Activated naive CD8-positive, alpha-beta T cell treated with anti-CD3 and anti-CD28 coated beads for 36 hours (primary cell): ENCODE measurements at places on chromosomes 16 and 17. TPM values are rescaled to one million over a fixed set of nuclear protein-coding genes. Genes with fewer than 3 reads are reported as not detected.
A peak's percentile ranks its signal among the peaks of the same experiment; 100 is the strongest.

DNA sequence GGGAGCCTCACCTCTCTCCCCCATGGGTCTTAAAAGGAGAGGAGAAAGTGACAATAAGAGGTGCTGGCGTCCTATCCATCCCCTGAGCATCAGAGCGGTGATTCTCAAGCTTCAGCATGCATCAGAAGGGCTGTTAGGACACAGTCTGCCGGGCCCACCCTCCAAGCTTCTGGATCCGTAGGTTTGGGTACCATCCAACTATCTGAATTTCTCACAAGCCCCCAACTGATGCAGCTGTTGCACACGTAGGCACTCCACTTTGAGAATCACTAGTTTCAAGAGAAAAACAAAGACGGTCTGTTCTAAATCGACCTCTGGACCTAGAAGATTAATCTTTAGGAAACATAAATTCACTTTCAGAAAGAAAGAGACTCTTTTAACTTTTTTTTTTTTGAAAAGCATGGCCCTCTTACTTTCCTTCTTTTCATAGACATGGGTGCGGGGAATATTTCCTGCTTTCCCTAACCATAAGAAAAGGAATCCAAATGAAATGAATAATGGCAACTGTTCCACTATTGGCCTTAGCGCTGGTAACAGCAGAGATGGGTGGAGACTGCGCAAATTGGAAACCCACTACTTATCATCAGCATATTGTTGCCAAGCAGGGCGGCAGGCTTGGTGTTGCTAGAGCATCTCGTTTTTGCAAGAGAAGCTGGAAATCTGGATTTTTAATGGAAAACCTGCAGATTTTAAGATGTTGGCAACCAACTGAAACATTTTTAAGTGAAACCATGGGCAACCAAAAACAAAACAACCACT lies 144.4 kb downstream of the GAS7 start:
- DNase-seq = no peak

- no peak for DNase-seq
These were observed 1396.2 kb downstream of the CDH8 start for GRCh38 chr16:60640038-60640437.

GRCh38 chr16:82088483-82088882 lies 53.4 kb downstream of the HSD17B2 start:
- no peak for DNase-seq

Gene MYADML2
- not detected for total RNA-seq

DNA sequence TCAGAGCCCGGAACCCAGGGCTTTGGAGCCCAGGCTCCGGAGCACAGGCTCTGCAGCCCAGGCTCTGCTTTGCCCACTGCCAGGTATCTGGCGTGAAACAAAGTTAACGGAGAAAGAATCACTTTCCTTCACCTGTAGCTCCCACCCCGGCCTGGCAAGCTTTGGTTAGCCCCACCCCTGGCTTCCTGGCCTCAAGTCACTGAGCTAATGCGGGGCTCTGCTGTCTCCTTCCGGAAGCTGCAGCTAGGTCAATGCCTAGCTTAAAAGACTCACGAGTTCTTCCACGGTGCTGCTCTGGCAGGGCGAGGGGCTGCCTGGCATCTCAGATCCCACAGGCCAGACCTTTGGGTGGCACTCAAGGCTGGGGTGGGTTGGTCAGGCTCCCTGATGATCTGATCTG lies 21.1 kb upstream of the SPPL2C start:
- DNase-seq = no peak

Gene RAB11FIP4
- total RNA-seq = 18.7 TPM

Gene MLKL
- 23.6 TPM for total RNA-seq

DNA sequence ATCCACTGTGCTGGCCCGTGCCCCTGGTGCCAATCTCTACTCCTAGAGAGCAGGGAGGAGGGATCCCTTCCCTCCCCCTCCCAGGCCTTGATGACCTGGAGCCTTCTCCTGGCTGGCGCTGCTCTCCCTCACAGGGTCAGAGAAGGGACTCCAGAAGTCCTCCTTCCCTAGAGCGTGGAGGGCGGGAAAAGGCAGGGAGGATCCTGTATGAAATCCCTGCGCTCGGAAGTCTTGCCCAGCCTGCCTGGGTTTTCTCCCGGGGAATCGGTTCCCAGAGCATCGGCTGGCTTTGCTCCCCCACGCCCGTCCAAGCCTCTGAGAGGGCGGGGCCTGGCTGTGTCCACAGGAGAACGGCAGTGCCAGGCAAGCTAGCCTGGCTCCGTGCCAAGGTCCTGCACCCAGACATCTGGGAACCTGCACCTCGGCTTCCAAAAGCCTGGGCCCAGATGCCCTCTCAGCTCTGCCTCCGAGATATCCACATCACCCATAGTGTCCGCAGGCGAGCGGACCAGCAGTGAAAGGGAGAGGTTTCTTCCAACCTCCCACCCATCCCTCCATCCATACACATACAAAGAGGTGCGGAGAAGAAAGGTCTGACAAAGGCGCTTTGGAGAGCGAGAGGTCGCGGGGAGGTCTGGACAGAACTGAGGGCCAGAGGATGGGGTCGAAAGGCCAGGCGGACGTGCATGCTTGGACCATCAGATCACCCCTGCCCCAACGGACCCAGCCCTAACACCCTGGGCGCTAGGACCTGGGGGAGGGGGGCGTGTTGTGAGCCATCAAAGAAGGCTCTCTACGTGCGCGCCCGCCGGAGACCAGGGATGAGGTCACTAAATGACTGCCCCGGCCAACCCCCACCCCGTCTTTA lies 1.1 kb downstream of the MPP2 start:
- DNase-seq = peak; percentile 53

Gene ITGAX
- total RNA-seq = 1.6 TPM

- peak; percentile 72 for DNase-seq
These were observed 10.7 kb upstream of the SMTNL2 start for GRCh38 chr17:4573669-4574068.

- no peak for DNase-seq
These were observed 1.3 kb downstream of the KRT24 start for GRCh38 chr17:40702271-40702670.

DNA sequence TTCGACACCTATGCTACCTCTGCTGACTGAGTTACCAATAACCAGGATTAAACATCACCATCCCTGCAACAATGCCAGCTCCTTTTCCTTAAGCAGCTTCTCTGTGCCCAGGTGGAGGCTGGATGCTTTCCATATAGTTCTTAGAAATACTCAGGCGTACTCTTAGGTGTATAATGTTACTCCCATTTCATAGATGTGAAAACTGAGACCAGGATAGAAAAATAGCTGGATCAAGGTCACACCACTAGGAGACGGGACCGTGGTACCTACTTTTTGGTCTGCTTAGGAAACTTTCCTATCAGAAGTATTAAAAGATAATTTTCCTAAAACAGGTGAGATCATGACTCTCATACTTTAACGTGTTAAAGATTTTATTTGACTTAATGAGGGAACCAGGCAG lies 141.7 kb upstream of the RPL38 start:
- no peak for DNase-seq

GRCh38 chr16:59573528-59574271 lies 839.6 kb upstream of the GOT2 start:
- DNase-seq = no peak

Gene SLC5A11
- not detected for total RNA-seq

Gene TBC1D26
- 0.16 TPM for total RNA-seq

DNA sequence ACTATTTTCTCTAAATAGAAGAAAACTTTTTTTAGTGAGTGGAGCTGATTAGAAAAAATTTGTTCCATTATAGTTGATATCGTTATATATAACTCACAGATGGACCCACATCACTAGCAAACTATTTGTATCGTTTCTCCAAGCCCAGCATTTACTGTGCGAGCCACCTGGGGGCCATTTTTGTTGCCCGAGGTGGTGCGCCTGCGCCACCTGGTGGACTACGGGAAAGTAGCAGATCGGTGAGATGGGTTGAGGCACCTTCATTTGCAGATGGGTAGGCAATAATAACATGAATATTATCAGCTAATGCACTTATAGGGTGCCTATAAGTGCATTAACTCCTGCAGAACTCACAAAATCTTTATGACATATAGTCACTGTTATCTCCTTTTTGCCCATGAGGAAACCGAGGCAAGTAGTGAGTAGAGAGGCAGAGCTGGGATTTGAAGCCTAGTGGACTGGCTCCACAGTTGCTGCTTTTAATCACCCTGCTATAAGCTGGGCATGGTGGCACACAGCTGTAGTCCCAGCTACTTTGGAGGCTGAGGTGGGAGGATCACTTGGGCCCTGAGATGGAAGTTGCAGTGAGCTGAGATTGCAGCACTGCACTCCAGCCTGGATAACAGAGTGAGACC lies 23.2 kb upstream of the NTN1 start:
- DNase-seq = peak; percentile 76

Gene HOXB5
- total RNA-seq = not detected

Gene KCTD2
- 14.1 TPM for total RNA-seq

DNA sequence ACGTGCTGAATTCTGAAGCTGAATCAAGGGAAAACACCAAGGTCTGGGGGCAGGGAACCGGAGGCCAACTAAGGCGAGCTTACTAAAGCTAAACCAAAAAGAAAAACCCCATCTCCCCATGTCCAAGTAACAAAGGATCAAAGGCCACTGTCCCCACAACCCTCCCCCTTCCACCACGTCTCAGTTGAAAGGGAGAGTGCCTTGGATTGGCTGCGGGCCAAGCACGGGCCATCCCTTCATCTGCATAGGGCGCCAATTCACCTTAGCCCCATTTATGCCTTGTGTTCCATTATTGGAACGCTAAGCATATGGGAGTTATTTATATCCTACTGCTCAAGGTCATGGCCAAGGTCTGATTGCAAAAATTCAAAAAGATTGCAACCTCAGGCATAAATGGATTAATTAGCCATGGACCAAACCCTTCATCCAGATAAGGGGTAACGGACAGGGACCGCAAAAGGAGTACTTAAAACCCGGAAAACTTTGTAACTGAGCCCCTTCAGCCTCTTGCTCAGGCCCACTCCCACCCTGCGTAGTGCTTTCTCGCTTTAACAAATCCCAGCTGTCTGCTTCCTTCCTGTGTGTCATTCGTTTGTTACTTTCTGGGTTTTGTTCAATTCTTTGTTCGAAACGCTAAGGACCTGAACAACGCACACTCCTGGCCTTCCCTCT lies 740 bp upstream of the ATP6V0D1 start:
- DNase-seq = peak; percentile 61

Gene WFIKKN2
- not detected for total RNA-seq

- no peak for DNase-seq
These were observed 12.7 kb downstream of the CNEP1R1 start for GRCh38 chr16:50037662-50038220.

DNA sequence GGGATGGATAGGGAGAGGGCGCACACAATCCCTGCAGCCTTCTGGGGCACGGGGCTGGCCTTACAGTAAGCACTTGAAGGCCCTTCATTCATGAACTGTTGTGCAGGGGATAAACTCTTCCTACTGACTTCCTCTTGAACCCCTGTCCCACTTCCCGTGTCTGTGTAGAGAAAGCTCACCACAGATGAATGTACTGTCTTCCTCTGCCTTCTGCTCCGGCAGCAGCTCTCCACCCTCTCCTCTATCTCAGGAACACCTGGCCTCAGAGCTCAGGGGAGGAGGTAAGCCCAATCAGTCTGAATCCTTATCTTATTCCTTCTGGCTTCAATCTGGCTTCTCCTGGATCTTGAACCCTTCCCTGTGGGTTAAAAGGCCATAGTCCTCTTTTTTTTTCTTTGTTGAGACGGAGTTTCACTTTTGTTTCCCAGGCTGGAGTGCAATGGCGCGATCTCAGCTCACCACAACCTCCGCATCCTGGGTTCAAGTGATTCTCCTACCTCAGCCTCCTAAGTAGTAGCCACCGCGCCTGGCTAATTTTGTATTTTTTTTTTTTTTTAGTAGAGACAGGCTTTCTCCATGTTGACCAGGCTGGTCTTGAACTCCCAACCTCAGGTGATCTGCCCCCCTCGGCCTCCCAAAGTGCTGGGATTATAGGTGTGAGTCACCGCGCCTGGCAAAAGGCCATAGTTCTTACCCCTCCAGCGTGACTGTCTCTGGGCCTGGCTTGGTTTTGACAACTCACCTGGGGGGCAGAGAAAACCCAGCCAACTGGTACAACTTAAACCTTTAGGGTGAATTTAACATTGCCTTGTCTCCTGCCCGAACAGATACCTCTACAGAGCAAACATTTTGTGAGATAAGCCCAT lies 7.2 kb upstream of the SLC52A1 start:
- no peak for DNase-seq

DNA sequence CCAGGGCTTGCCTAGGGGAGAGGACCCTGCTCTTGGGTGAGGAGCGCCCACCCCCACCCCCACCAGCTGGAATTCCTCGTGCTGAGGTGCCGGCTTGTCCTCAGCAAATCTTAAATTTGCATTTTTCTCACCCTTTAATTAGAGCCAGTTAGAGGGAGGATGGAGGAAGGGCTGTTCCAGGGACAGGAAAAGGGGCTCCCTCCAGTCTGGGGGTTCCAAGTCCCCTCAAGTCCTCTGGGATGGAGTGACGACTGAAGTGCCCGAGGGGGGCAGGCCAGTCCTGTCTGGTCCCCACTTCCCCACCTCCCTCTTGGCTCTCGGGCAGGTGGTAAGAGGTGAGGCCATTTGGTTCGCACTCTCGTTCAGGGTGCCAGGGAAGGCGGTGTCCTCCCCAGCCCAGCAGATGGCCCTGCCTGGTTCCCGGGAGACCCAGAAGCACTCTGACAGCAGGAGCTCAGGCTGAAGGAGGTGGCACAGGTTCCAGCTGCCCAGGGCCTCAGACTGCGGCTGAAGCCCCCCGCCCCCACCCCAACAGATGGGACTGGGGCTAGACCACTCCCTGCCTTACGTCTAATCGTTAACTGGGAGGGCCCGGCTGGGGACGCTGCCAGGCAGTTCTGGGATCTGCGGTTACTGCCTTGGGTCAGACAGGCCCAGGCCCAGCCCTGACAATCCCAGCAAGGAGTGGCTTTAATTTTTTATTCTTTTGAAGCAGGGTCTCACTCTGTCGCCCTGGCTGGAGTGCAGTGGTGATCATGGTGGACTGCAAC lies 2.2 kb downstream of the RAB26 start:
- DNase-seq = peak; percentile 18

- no peak for DNase-seq
These were observed 81.3 kb downstream of the SSH2 start for GRCh38 chr17:29848737-29849136.

DNA sequence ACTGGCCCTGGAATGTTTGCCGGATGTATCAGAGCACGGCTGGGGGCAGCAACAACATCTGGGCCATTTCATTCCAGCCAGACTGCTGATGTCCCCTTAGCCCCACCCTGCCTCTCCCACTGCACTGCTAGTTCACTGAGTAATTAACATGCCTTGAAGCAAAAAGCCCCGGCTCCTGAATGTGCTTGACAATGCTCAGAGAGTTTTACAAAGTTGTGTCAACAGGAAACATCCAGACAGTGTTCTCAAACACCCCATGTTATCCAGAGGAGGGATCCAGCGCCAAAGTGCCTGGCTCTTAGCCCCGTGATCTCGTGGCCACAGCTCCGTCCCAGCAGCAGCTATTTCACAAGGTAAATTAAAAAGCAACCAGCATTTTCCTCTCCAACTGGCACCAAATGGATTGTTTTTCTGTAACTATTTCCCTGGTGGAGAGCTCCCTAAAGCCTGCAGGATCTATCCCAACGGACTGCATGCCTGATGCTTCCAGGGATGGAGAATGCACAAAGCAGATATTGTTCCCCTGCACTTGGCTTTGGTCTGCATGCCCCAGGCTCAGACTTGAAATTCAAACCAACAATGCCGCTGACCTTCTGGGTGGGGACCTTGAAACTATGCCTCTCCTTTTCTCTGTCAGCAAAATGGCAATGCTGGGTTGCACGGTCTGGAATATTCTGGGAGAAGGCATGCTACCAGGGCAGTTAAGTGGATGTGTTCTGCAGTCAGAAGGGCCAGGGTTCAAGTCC lies 115.6 kb upstream of the CDH5 start:
- DNase-seq = no peak

Gene DHX58
- 23.5 TPM for total RNA-seq

Gene CETP
- 0.12 TPM for total RNA-seq

Gene TRPV3
- 0.47 TPM for total RNA-seq
